ENCODE measurements at places on chromosomes 6 and 20.
A peak's percentile ranks its signal among the peaks of the same experiment; 100 is the strongest.

- peak; percentile 97 for DNase-seq
These were observed at the start of gene ACSS2 for GRCh38 chr20:34876406-34877282. ACSS2 (plus strand) TSS chr20:34876612; CDS start chr20:34876646, 34 bp downstream.

DNA sequence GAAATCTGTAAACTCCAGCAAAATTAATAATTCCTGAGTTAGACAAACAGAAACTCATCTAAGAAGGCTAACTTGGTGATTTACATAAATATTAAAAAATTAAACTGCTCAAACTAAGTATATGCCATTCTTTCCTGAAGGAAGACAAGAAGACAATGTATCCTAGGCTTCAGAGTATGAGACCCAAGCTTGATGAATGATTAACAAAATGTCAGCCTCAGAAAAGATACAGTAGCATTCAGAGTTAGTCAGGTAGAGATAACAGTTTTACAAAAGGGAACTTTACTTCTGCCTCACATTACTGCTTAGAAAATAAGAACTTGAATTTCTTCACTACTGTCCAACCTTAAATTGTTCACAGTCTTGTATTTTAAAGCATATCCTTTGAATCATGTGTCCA, 12.0 kb downstream of the CSNK2A1 start:
- DNase-seq, result no peak

GRCh38 chr6:156175971-156176421, 601.2 kb upstream of the ARID1B start:
- DNase-seq, result no peak

- DNase-seq, result no peak
These were observed 332.2 kb downstream of the KHDRBS2 start for GRCh38 chr6:61953851-61954250.

GRCh38 chr6:43090559-43090956, 14.4 kb downstream of the PTK7 start:
- DNase-seq, result no peak

- no peak for DNase-seq
These were observed 53.5 kb downstream of the AGPAT4 start for GRCh38 chr6:161220346-161220745.

DNA sequence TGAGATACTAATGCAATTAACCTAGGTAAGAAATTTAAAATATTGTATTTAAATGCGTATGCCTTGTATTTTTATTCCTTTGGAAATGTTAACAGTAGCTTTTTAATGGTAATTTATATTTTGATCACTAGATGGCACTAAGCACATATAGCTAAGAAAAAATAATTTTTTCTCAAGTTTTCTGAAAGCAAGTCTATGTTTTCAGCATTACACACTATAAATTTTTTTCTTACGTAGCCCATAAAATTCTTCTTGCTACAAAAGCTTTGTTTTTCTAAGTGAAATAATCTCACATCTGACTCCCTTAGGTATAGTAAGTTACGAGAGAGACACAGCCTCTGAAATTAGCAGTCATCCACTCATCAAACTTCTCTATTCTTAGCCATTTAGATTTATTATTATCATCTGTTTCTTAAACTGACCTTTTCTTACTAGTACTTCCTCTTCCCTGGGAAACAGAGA, 35.7 kb downstream of the TSPYL4 start:
- no peak for DNase-seq

GRCh38 chr6:150992703-150993102, 127.2 kb downstream of the MTHFD1L start:
- no peak for DNase-seq

GRCh38 chr6:165010556-165011535, 298.6 kb downstream of the C6orf118 start:
- no peak for DNase-seq

GRCh38 chr6:37155394-37156312, 14.3 kb upstream of the PIM1 start:
- no peak for DNase-seq

DNA sequence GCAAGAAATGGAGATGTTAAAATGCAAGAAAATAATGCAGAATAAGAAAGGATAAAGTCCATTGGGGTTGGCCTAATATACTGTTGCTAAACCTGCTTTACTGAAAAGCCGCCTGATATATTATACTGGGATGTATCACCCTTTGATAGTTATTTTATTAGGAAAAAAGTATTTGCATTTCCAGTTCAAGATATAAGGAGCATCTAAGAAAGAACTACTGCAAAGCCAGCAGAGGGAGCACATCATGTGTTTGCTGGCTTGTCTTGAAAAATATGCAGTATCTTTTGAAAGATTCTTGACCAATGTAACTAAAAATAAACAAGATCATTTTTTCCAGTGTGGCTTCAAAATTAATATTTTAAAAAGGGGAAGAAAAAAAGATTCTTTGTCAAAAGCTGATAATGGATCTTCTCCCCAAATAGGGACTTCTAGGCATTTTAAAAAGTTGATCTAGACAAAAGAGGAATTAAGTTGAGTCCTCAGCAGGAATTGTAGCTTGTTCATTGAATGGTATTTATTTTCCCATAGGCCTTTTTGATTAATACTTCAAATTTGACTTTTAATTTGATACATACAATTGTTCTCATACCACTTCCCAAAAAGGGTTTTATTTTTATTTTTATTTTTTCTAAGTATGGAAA, 214.9 kb downstream of the ZFAND3 start:
- no peak for DNase-seq

DNA sequence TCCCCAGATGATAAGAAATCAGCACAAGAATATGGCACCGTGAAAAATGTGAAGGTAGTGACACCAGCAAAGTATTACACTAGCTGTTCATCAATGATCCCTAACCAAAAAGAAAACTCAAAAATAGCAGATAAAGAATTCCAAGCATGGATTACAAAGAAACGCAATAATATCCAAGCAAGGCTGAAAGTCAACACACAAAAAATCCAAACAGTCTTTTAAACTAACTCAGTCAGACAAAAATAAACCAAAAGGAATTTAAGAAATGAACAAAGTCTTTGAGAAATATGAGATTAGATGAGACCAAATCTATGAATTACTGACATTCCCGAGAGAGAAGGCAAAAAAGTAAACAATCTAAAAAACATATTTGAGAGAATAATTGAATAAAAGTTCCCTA, 976.1 kb upstream of the MAP3K7 start:
- DNase-seq, result no peak

DNA sequence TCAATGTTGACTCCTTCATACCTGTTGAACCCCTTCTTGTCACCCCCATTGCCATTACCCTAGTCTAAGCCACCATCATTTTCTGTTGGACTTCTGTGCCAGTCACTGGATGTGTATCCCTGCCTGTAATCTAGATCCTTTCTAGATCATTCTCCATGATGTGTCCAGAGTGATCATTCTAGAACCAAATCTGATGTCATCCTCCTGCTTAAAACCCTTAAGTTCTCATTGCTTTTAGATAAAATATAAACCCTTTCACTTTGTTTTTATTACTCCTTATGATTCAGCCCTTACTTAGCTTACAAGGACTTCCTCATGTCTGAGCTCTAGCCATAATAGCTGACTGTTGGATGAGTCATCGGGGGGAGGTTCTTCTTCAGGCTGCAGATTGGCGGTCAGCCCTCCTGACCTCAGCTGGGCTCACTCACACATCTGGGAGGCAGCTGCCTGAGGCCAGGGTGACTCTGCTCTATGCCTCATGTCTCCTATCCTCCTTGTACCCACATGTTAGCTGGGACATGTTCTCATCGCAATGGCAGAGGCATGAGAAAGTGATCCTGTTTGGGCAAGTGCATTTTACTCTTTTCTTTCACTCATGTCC, 287.6 kb downstream of the ESR1 start:
- DNase-seq, result peak; percentile 90

DNA sequence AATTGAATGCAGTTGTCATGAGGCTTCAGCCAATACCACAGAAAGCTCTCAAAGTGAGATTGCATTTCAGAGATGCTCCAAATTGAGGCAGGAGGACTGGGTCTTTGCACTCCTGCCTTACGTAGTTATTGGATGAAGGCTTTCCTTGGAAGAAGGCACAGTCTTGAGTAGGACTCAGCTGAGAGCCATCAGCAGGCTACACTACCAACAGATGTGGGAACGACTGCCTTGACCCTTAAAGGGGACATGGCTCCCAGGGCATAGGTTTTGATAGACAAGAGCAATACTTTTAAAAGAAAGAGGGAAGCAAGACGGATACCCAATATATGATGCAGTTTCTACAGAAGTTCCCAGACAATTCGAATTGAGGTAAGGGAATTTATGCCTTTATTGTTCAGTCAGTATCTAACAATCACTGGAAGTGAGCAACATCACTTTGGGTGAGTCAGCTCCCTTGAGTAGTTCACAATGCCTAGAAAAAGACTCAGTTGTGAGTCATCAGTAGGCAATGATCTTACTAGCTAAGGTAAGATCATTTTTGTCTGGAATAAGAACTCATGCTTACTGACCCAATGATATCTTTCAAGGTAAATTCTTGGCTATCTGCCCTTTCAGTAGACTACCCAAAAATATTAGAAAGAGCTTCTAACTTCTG, 390.8 kb downstream of the GJA1 start:
- no peak for DNase-seq

All from T1000 (cell line).